ENCODE measurements at places on chromosomes 11 and 22.

GRCh38 chr22:32644252-32645100, 157.0 kb upstream of the TIMP3 start:
- DNase-seq: peak; percentile 12

DNA sequence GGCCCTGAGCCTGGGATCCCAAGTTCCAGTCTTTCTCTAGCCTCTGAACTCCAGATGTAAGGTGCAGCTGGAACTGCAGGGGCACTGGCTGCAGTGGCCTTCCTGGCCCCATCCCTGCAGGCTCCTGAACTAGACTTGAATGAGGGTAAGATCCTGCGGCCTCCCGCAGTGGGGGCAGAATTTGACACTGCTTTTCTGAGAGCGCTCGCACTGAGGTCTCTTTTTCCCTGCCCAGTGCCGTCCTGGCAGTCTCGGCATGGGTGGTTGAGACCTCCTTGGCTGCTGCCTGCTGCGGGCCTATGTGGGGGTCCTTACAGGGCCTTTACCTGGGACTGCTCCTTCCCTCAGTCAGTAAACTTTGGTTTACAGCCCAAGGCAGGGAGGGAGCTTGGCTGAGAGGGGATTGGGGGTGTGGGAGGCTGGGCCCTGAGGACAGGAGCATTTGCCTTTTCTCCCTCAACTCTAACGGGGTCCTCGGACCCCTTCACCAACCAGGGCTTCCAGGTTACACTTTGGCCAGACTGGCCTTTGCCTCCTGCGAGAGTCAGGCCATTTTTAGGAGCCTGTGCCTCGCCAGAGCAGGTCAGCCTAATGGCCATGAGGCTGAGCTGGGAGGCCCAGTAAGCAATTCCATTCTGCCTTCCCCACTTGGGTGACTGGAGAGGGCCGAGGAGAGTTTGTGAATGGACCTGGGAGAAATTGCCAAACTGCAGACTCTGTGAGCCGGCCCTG, 35.4 kb downstream of the FAM83F start:
- no peak for DNase-seq

- DNase-seq: no peak
Observed at GRCh38 chr11:36411202-36411640, 98.9 kb downstream of the TRAF6 start.

GRCh38 chr22:38397189-38398085, 57.6 kb downstream of the KCNJ4 start:
- DNase-seq: peak; percentile 27

DNA sequence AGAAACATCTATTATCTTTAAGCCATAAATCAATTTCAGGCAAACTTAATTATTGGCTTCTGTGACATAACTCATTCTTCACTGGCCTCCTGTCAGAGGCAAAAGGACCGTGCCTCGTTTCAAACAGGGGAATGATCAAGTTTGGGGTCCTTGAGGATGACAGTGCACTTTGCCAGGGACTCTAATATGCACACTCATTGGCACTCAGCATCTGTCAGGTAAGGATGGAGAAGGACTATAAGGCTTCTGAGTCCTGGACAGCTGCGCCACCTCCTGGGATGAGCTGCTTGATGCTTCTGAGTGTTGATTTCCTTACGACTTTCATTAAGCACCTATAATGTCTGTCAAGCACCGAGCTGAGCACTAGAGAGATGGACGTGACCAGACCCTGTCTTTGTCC, 20.2 kb downstream of the BPIFC start:
- DNase-seq: peak; percentile 6

DNA sequence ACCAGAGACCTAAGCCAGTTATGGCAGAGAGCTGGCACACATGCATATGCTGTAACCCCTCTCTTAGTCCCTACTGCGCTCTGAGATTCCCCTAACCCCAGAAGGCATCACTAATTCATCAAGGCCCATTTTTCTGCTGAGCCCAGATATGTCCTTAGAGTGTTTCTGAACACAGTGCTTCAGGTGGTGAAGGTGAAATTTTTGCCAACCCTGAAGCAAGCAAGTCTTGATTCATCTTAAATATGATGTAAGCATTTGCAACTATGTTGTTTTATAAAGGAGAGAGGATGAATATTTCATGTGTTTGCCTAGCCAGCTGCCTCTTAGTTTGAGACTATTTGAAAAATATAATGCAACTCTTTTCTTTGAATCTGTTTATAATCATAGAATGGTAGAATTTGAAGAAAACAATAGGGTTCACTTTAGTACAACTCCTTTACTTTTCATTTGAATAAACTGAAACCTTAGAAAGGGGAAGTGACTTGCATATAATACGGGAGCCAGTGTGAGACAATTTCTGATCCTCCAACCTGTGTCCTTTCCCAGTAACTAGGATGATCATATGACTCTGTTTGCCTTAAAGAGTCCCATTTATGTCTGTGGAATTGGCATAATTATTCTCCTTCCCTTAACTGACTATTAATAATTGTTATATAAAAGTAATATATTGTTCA, 194.3 kb upstream of the MTNR1B start:
- DNase-seq: no peak

- peak; percentile 10 for DNase-seq
Observed at GRCh38 chr11:123356539-123356938, 73.5 kb upstream of the GRAMD1B start.
